CD4-positive, alpha-beta T cell (primary cell): ENCODE measurements at places on chromosomes 7 and 10. TPM values are rescaled to one million over a fixed set of nuclear protein-coding genes. Genes with fewer than 3 reads are reported as not detected.

The PHTF2 gene
- 23.5 TPM for total RNA-seq

DNA sequence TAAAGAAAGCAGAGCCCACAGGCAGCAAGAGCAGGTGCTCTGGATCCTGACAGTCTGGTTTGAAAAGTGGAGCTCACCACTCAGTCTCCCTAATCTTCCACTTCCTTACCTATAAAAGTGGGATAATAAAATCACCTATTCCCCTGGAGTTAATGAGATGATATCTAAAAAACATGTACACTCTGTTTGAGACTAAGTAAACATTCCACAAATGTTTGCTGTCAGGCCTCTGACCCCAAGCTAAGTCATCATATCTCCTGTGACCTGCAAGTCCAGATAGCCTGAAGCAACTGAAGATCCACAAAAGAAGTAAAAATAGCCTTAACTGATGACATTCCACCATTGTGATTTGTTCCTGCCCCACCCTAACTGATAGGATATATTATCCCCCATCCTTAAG lies 1324.5 kb downstream of the XPNPEP1 start:
- no peak for DNase-seq

The FAM131B gene
- total RNA-seq: not detected

The STK31 gene
- total RNA-seq: 0.30 TPM

The PILRB gene
- total RNA-seq: 67.6 TPM

GRCh38 chr10:75181073-75181472 lies 29.5 kb upstream of the VDAC2 start:
- no peak for DNase-seq
